ENCODE measurements at places on chromosomes 12 and 14.

GRCh38 chr12:27616356-27617142 is 79.7 kb upstream of the REP15 start:
- DNase-seq = no peak

GRCh38 chr12:119672194-119672593 is 4.3 kb downstream of the PRKAB1 start:
- DNase-seq = no peak

GRCh38 chr12:118984161-118984943 is 3.0 kb downstream of the SRRM4 start:
- no peak for DNase-seq

GRCh38 chr14:100375266-100375962 is 52.3 kb downstream of the SLC25A47 start:
- no peak for DNase-seq

Measured in NT2/D1 (cell line).